A549 treated with Hydrocortisone at 1 μM for 4 hours (cell line): ENCODE measurements at places on chromosomes 6 and 20. TPM values are rescaled to one million over a fixed set of nuclear protein-coding genes. Genes with fewer than 3 reads are reported as not detected.

Gene ZSCAN16
- 3.1 to 5.4 TPM (median 4.2 TPM) in 5 replicates for total RNA-seq

Gene NOP56
- total RNA-seq, result 545 to 647 TPM (median 584 TPM) in 5 replicates

Gene PI16
- total RNA-seq, result not detected in 5 replicates

Gene HLA-DPB1
- 0.05 TPM in 1 of 5 replicates, not detected in the others for total RNA-seq

Gene FANCE
- total RNA-seq, result 3.3 to 3.9 TPM (median 3.7 TPM) in 5 replicates

Gene ACTL10
- 0.06 TPM in 2 of 5 replicates, not detected in the others for total RNA-seq

Gene PSORS1C1
- total RNA-seq, result 3.2 to 6.3 TPM (median 4.4 TPM) in 5 replicates

Gene DLK2
- total RNA-seq, result 5.6 to 8.1 TPM (median 7.6 TPM) in 5 replicates

Gene GSTA2
- total RNA-seq, result 0.10 TPM in 1 of 5 replicates, not detected in the others

Gene FAM83C
- total RNA-seq, result 0.06 to 0.16 TPM (median 0.13 TPM) in 5 replicates

Gene EYA2
- total RNA-seq, result 2.0 to 2.6 TPM (median 2.4 TPM) in 5 replicates
